ENCODE measurements at places on chromosomes 12 and 14.

DNA sequence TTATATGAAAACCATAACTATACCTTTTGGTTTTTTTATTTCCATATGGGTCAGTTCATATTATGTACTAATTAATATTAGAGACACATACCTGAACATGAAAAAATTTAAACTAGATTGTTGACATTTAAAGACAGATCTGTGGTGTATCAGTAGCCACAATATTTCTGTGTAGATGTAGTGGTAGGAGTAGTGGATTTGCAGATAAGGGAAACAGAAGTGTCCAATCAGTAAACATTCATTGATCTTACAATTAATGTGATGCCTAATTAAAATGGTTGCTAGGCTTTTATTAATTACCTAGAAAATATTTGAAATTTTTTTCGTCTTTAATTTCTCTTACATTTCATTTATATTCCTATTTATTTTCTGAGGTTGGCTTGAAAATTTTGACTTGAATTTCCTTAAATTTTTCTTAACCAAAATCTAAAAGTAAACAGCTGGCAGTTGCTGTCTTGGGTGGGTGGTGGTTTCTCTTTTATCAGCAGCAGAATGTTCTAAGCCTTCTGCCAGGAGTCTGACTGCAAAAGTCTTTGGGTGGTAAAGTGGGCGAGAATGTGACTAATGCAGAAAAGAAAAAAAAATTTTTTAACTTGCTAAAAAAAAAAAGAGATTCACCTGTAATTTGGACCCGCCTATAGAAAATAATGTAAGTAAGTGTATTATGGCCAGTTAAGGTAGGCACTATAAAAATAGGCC lies 2.4 kb downstream of the FGFR1OP2 start:
- DNase-seq = no peak

GRCh38 chr14:39673734-39674133 lies 241.5 kb upstream of the FBXO33 start:
- DNase-seq = no peak

GRCh38 chr12:1688086-1688710 lies 2.7 kb upstream of the ADIPOR2 start:
- DNase-seq = no peak

DNA sequence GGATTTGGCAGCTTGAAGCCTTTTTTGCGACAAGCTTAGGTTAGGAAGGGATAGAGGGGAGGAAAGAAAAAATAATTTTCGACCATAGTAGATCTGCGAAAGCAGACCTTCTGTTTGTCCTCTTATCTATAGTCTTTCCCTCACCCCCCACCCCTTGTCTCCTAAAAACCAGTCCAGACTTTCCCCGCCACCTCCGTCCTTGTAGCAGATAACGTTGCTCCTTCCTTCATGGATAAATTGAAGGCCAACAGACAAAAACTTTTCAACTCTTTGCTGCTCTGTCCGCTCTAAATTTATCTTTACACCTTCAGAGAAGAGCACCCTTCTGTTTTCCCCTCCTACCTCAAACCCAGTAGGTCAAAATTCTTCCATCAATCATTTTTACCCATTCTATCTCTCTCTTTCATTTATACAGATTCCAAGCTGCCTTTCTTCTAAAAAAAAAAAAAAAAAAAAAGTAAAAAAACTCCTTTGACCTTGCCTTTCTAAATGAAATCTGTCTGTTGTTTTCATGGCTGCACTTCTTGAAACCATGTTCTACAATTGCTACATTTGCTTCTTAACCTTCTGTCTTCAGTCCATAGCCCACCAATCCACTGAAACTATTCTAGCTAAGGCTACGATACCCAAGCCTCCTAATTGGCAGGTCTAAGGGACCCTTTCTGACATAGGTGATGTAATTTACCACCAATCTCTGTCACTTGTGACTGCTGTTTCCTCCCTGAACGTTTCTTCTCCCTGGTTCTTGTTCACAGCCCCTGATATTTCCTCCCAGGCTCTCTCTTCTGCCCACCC lies 11.1 kb upstream of the NEMF start:
- peak; percentile 24 for DNase-seq

DNA sequence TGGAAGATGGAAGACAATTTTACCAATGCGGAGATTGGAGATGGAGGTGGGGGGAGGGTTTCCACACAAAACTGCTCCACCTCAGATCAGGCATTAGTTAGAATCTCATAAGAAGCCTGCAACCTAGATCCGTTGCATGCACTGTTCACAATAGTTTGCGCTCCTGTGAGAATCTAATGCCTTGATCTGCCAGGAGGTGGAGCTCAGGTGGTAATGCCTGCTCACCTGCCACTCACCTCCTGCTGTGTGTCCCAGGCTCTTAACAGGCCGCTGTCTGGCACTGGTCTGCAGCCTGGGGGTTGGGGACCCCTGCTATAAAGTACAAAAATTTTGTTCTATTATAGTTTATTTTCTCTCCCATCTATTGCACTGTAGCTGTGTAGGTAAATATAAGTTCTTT lies 84.9 kb upstream of the FOXG1 start:
- DNase-seq = no peak
